ENCODE measurements at places on chromosomes 16 and 17.
A peak's percentile ranks its signal among the peaks of the same experiment; 100 is the strongest.

- peak; percentile 80 for DNase-seq
Observed at GRCh38 chr16:81745704-81746558, 33.2 kb upstream of the PLCG2 start.

DNA sequence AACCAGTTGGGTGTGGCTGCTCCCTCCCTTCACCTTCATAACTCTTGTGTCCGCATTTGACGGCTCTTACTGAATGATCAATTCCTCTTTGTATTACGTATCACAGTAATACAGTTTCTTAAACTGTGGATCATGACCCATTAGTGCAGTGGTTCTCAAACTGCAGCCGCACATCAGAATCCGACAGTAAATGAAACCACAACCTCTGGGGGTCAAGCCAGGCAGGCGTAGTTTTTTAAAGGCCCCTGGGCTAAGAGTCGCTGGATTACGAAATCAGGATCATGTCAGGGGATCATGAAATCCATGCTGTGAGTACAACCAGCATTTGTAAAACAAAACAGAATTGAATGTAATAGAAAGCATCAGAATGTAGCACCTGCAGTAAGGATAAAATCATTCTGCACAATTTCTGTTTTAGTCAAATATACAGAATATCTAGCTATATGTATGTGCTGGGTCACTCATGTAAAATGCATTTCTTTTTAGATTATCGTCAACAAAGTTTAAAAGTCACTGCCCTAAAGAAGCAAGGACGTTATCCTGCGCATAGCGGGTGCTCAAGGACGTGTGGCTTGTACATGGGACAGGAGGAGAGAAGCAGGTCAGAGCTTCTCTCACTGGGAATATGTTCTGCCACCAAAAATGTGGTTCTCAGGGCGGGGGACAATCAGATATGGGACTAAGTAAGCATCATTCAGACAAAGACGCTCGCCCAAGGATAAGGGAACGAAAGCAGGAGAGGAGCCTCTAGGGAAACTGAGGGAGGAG is 113.1 kb downstream of the ZFHX3 start:
- DNase-seq = no peak

- no peak for DNase-seq
Observed at GRCh38 chr16:23365602-23366240, 63.6 kb downstream of the SCNN1B start.

- DNase-seq = no peak
Observed at GRCh38 chr16:87939562-87940423, 3.5 kb upstream of the CA5A start.

- no peak for DNase-seq
Observed at GRCh38 chr17:427327-427726, 74.7 kb upstream of the RPH3AL start.

GRCh38 chr17:28338056-28338768 is 2.7 kb downstream of the TNFAIP1 start:
- no peak for DNase-seq

GRCh38 chr17:74287031-74287602 is 13.1 kb downstream of the DNAI2 start:
- DNase-seq = no peak

GRCh38 chr16:67723151-67723910 is 4.2 kb upstream of the GFOD2 start:
- DNase-seq = no peak

GRCh38 chr16:17159617-17160016 is 311.1 kb downstream of the XYLT1 start:
- no peak for DNase-seq

GRCh38 chr17:61478790-61479492 is 26.7 kb downstream of the TBX4 start:
- no peak for DNase-seq

- no peak for DNase-seq
Observed at GRCh38 chr17:82922646-82923045, 82.8 kb upstream of the ZNF750 start.

- DNase-seq = no peak
Observed at GRCh38 chr17:82383411-82383810, 11.8 kb downstream of the UTS2R start.

- no peak for DNase-seq
Observed at GRCh38 chr17:47732399-47733046, 513 bp upstream of the TBX21 start.

DNA sequence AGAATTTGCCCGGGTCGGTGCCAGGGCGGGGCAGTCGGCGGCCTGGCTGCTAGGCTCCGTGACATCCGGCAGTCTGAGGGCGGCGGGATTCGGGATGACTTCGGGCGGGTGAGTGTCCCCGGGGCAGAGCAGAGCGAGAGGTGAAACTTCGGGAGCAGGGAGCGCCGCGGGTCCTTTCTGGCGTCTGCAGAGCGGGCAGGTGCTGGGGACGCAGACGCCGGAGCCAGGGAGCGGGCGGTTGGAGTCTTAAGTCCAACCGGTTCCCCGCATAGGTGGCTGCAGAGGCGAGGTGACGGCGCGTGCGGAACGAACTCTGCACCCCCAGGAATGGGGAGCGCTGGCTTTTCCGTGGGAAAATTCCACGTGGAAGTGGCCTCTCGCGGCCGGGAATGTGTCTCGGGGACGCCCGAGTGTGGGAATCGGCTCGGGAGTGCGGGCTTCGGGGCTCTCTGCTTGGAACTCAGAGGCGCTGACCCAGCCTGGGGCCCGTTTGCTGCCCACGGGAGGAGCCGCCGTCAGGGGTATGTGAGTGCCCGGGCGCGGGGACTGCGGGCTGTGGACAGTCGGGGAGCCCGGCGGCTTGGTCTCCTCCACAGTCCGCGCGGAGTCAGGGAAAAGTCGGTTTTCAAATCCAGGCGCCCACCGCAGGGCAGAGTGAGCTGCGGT is at the start of gene B4GALNT2:
B4GALNT2 (plus strand) TSS at position 71 of the 666 bp plus-strand sequence; CDS start at position 95, 24 bp downstream.
- peak; percentile 29 for DNase-seq

- DNase-seq = no peak
Observed at GRCh38 chr16:2142942-2143877, 5.2 kb upstream of the RAB26 start.

GRCh38 chr17:44061446-44061845 is 5.0 kb downstream of the LSM12 start:
- DNase-seq = no peak

GRCh38 chr17:56021681-56022190 is 131.5 kb upstream of the ANKFN1 start:
- no peak for DNase-seq

GRCh38 chr17:45584092-45585036 is 93.8 kb upstream of the PLEKHM1 start:
- DNase-seq = peak; percentile 82

GRCh38 chr17:82592767-82593589 is 55.3 kb downstream of the WDR45B start:
- DNase-seq = peak; percentile 60

GRCh38 chr17:11885051-11885450 is 112.2 kb downstream of the ZNF18 start:
- no peak for DNase-seq

GRCh38 chr17:17944242-17944641 is 28.0 kb downstream of the TOM1L2 start:
- no peak for DNase-seq

DNA sequence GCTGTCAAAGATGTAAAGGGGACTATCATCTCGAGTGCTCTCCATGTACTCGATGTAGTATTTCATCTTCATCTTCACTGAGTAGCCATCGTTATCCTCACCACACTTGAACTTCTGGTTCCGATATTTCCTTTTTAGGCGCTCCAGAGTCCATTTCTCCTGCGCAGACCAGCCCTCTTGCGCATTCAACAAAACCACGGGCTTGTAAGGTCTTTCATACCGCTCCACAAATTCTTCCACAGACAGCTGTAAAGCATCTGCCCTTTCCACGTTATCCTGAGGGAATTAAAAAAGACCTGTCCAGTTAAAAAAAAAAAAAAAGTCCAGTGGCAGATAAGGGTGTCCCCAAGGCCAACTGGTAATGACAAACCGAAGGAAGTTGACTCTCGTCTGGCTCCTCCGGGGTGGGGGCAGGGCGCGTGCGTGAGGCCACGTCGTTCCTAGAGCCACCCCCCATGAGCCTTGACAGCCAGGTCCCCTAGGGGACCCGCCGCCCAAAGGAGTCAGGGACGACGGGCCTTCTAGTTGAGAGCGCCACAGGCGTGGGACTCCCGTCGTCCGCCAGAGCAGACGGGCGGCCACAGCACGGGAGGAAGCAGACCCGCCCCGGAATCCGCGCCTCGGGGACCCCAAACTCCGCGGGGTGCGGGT is 701 bp downstream of the JMJD6 start:
- DNase-seq = peak; percentile 76

- DNase-seq = no peak
Observed at GRCh38 chr16:81710596-81710995, 68.5 kb upstream of the PLCG2 start.

GRCh38 chr17:51322390-51323029 is 62.2 kb downstream of the UTP18 start:
- DNase-seq = no peak

All from CD4-positive, alpha-beta T cell treated with Interleukin-17A for 4 hours (primary cell).